Prostate gland (tissue), 2 donors: ENCODE measurements at places on chromosomes 12 and 14. TPM values are rescaled to one million over a fixed set of nuclear protein-coding genes. Genes with fewer than 3 reads are reported as not detected.
A peak's percentile ranks its signal among the peaks of the same experiment; 100 is the strongest.

DNA sequence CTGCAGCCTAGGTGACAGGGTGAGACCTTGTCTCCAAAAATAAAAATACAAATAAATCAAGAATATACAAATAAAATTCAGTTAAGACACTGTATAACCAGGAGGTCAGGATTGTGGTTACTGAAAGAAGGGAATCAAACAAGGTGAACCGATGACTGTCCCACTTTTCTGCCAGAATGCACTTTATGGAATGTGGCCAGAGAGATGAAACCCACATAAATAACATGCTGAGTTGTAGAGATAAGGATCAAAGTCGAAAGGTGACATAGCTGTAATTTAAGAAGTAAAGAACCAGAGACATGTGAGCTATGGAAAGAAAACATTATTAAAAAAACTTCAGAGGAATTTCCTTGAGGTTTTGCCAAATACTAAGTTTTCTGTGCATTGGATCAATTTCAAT is 1098.2 kb upstream of the USP15 start:
- DNase-seq = no peak

- no peak for DNase-seq
Measured at GRCh38 chr14:95255013-95255412, 64.7 kb downstream of the CLMN start.

- DNase-seq = peak; percentile 55
Measured at GRCh38 chr12:108773798-108774788, 42.8 kb upstream of the CORO1C start.

- DNase-seq = no peak
Measured at GRCh38 chr12:22262309-22262708, 72.2 kb downstream of the ST8SIA1 start.

DNA sequence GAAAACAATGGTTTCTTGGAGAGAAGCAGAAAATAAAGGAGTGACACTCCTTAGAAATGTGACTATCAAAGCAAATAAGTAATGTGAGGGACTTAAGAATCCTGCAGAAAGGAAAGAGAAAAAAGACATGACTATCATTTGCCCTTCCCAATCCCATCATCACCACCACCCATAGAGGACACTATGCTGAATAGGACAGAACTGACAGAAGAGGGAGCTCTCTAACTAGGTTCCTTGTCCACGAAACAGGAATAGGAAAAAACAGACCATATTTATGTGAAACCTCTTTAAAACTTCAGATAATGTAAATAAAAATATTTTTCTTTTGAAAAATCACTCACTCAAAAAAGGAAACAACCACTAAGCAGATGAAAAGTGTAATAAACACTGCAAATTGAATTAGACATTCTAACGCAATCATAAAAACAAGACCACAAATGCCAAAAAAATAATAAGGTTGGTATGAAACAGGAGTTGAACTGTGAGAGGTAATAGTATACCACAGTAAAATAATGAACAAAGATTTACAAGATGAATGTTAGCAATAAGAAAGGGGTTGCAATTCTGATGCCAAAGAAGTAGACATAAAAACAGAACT is 24.1 kb downstream of the KLRD1 start:
- DNase-seq = peak; percentile 12

- DNase-seq = no peak
Measured at GRCh38 chr12:125185311-125185739, 120.1 kb downstream of the AACS start.

- no peak for DNase-seq
Measured at GRCh38 chr12:52061470-52062166, 8.2 kb upstream of the ATG101 start.

DNA sequence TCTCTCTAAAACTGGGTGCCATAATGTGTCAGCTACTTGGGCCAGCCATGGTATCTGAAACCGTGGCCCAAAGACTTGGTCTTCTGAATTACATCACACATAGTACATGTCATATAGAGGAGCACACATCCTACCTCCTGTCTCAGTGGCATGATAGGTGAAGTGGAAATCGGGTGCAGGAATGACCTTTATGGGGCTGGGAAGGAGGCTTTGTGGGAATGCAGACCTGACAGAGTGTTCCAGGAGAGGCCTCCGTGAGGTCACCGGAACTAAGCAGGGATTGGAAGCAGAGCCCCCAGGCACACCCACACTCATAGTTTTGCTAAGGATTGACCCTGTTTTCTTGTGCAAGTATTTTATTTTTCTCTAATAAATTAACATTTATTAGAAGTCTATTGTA is 82.6 kb downstream of the NTF3 start:
- no peak for DNase-seq

The KRT85 gene
- not detected for total RNA-seq

GRCh38 chr12:82411546-82412230 is 53.4 kb downstream of the METTL25 start:
- DNase-seq = no peak

GRCh38 chr12:113273053-113273725 is 51.9 kb downstream of the TPCN1 start:
- no peak for DNase-seq

The LTB4R2 gene
- 19.5 TPM for total RNA-seq

DNA sequence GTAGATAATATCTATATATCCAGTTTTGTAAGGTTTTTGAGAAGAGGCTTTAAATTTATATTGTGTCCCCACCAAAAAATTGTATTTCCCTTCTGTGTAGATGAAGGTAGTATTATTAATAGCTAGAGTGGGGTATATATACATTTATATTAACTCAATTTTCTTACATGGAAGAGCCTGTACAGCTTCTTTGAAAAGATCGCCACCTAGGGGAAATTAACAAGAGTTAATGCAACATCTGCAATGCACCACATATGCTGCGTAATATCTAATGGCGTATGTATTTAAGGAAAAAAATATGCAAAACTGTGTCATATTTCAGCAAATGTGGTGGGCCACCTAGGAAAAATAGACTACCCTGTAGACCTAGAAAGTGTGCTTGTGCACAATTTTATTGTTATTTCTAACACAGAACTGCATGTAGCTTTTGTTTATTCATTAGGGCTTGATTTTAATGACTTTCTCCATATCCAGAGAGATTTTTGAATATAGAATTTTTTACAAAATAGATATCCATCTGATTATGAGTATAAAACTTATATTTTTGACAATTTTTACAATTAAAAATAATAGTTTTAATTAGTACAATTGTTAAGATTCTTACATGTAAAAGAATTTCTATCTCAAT is 14.0 kb downstream of the CCER1 start:
- DNase-seq = no peak

The RGS6 gene
- not detected for total RNA-seq

DNA sequence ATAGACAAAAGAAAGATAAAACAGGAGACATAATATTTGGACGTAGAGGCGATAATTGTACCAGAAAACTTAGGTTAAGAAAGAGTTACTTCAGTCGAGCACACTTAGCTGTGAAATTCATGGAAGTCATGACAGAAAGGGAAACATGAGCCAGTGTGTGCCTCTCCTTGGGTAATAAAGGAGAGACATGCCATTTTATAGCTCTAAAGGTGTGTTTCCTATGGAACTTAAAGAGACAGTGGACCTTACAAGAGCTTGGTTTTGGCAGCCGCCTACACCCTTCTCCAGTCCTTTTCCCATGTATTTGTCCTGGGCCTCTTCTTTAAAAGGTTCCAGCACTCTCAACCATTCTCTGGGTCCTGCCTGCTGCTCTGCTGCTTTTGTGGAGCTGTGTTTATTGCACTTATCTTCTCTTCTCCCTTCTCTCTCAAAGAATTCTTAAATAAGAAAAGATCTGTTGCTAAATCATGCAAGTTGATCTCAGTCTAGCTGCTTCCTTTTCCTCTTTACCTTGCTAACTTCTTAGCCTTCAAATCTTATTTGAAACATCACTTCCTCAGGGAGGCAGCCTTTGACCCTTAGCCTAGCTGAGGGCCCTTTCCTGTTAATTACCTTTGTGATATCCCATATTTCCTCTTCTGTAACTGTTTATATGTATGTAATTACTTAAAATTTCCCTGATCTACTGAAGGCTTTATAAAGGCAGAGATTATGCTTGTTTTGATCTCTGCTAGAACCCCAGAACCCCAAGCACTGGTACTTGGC is 81.8 kb upstream of the EVL start:
- no peak for DNase-seq

DNA sequence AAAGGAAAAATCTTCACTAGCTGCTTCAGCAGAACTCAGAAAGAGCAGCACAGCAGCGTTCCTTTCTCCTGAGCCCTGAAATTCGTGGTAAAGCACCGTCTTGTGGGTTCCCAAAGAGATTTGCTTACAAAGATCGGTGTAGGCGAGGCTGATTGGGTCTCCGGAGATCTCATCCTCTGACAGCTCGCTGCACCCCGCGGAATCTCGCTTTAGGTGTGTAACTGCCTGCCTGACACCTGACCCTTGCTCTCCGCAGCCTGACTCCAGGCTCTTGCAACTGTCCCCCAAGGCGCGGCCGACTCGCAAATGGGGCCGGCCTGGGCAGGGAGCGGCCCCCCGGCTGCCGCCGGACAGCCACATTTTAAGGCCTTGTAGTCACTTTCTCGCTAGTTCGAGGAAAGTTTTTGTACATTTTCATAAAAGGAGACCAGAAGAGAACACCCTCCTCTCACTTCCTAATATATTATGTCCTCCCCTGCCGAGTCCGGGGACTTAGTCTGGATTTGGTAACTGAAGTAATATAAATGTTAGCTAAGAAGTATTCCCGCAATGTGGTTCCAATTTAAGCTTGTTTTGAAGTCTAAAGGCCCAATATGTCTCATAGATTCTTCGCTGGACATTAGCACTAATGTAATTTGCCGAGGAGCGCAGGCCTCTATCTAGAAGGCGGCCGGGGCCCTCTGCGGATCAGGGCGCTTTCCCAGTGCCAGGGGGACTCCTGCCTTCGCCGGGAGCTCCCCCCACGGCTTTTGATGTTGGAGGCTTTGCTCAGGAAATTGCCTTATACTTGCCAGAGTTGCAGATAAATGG is 177.3 kb upstream of the CDKN3 start:
- no peak for DNase-seq

DNA sequence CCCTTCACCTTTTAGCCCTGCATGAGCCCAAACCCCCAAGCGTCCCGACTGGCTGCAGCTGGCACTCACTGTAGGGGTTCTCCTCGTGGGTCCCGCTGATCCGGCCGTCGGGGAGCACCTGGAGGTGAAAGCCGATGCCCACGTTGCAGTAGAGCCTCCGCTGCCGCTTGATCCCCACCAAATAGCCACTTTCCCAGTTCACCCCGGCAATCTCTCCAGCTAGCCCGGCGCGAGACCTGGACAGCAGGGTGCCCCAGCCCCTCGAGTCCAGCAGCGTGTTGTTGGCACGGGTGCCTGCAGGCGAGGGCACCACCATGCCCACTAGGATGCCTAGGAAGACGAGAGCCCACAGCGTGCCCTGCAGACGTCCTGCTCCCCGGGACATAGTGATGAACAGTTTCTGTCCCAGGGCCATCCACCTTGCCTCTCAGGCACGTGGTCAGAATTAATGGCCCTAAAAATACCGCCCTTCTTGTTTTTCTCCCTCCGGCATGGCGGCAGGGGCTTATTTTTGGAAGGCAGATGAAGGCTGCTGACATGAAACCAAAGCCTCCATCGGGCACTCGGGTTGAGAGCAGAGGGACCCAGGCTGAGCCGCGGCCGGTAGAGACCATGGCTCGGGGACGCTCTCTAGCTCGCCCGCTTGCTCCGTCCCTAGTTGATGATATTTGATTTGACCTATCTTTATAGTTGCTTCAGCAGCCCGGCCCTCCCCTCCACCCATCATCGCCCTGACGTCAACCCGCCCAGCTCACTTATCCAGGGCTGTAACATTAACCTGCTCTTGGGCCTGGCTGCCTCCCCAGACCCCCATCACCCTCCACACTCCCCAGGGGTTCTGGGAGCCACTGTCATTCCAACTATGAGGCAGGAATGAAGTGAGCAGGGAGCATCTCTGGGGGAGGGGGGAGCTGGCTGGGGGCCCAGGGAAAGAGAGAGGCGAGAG is at the start of gene FGF6:
Gene FGF6 (minus strand): TSS at position 660 of the 946 bp plus-strand sequence. CDS start 245 bp downstream, at position 415.
- DNase-seq = no peak

GRCh38 chr12:59834659-59835474 is 239.0 kb downstream of the SLC16A7 start:
- no peak for DNase-seq

The TMEM132C gene
- 5.3 TPM for total RNA-seq

- no peak for DNase-seq
Measured at GRCh38 chr12:77577791-77578190, 252.9 kb upstream of the NAV3 start.

- no peak for DNase-seq
Measured at GRCh38 chr14:51225751-51226150, 14.3 kb upstream of the TMX1 start.

- no peak for DNase-seq
Measured at GRCh38 chr12:51406859-51407258, 15.7 kb upstream of the GALNT6 start.

DNA sequence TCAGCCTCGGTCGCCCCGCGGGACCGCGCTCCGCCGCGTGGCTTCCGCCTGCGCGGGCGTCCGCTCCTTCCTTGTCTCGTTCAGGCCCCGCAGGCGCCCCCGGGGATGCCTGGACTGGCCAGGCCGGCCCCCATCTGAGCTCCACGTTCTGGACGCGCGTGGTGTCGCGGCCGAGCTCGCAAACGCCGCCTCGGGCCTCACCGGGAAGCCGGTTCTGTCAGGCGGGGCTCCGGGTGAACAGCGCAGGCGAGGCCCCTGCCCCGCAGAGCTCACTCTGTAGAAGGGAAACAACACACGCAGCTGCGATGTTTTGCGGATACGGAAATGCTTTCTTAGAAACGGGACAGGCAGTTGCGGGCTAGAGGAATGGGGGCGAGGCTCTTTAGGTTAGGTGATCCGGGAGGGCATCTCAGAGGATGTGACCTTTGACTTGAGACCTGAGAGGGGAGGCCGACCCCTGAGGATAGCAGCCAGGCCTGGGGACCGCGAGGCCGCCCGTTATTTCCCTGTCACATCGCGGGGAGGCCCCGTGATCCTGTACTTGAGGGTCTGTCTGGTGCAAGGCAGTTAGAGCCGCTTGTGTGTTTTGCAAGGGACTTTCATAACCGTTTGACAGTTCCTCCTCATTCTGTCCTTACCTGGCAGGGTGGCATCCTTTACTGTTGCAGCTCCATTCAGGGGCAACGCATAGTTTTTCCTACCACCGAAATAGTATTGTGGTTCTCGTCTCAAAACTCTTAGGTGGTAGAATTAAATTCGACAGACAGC is 584 bp downstream of the VRK1 start:
- DNase-seq = no peak

DNA sequence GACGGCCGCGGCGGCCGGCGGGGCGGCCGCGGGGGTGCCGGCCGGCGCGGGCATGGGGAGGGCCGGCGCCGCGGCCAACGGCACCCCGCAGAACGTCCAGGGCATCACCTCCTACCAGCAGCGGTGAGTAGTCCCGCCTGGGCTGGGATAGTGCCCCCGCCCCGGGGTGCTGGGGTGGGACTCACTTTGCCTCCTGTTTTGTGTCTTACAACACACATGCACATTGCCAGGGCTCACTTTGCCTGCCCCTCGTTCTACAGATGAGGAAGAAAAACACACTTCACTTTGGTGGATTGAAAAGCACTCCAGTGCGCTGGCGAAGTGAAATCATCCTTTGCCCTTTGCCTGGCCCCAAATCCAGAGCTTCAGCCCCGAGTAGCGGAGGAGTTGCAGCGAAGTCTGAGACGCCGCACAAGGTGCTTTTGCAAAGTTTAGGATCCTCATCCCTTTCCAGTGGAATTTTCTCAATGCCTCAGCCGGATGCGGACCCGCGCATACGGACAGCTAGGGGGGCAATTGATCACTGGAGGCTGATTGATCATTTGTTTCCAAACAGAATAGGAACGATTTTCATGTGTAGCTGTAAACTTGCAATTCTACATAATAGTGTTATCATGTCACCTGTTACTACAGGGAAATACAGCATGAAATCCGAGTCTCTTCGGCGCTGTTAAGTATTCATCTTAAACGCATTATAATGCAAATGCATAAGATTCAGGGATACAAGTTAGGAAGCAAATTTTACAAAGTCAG is 3.6 kb upstream of the NPAS3 start:
- no peak for DNase-seq

GRCh38 chr14:90828642-90829487 is 12.6 kb upstream of the TTC7B start:
- DNase-seq = no peak
